Stimulated activated CD4-positive, alpha-beta T cell treated with anti-CD3 and anti-CD28 coated beads, Interleukin-1b, Interleukin-23, amount 100 ng/mL, for 1 hour (primary cell): ENCODE measurements at places on chromosomes 6 and 20.

- no peak for DNase-seq
Observed at GRCh38 chr6:31837369-31838113, 10.0 kb downstream of the HSPA1B start.

GRCh38 chr20:32482442-32483261, 102.5 kb downstream of the NOL4L start:
- DNase-seq = no peak

GRCh38 chr20:20815711-20816455, 103.4 kb upstream of the RALGAPA2 start:
- no peak for DNase-seq

DNA sequence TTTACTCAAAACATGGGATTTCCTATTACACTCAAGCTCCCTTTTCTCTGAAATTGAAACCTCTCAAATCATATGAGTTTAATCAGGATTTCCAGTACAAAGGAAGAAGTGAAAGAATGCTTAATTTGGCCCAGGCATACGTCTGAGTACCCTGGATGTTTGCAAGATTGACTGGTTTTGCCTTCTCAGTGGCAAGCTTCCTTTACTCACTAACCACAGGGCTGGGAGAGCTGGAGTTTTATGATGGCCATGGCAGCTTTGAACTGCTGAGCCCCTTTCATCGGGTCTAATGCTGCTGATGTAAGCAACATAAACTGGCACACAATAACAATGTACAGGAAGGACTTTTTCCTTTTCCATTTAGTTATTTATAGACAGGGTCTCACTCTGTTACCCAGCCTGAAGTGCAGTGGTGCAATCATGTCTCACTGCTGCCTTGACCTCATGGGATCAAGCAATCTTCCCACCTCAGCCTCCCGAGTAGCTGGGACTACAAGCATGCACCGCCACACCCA, 194.8 kb downstream of the SLC35F1 start:
- no peak for DNase-seq

DNA sequence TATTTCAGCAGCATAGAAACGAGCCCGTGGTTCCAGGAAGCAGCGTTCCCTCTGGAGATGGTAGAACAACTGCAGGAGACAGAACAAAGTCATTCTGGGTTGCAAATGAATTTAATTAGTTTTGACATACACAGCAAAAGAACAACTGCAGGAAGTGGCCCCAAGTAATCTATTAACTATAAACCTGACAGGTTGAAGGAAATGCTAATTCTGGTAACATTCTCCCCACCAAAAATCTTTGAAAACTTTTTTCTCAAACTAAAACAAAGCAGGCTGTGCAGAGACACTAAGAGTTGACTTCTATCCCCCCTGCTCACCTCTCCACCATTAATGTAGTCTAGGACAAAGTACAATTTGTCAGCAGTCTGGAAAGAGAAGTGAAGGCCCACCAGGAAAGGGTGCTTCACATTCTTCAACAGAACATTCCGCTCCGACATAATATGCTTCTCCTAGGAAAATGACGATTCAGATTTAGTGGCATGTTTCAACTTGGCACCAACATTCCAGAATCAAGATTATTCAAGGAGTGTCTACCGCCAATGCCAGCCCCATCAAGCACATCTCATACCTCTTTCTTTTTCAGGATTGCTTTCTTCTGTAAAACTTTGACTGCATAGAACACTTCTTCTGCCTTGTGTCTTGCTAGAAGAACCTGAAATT, 120.4 kb upstream of the SLC2A12 start:
- DNase-seq = no peak

DNA sequence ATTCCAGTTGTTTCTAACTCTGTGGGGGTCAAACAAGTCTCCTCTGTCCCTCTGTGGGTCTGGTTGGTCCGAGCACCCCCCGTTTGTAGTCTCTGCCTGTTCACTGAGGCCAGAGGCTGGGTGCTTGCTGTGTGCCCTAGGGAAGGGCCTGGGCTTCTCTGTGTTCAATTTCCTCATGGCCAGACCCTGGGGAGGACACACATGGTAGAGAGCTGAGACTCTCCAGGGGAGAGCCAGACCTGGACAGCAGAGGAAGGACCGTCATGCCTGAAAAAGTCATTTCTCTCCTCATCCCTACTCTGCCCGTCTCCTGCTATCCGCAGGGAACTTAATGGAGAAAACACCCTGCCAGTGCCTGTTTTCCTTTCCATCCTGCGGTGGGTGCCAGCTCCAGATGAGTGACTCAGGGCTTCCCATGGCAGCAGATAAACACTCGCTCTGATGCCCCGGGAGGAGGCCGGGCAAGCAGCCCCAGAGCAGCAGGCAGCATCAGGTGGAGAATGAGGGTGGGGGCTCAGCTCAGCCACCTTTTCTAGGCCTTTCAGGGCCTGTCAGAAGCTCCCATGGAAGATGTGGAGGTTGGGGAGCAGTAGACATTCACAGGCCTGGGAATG, 51.9 kb downstream of the SNAI1 start:
- no peak for DNase-seq

GRCh38 chr20:51570739-51571459, 28.4 kb upstream of the NFATC2 start:
- DNase-seq = no peak

DNA sequence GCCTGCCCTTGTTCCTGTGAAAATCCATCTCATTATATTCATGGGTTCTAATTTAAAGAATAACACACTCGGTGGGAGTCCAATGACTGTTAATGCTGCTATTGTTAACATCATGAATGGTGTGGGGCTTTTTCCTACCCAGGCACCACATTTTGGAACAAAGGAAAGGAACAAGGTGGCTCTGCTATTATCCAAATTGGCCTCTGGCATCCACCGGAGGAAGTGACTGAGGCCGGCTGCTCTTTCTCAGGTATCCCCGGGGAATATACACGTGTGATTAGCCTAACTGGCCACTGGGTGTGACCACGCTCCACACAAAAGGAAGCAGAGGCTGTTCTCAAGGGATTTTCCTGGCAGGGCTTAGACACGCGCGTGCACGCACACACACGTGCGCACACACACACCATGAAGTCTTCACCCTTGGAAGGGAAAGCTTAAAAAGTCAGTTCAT, 601.2 kb upstream of the ARID1B start:
- DNase-seq = no peak

GRCh38 chr6:158909938-158910337, 90.1 kb downstream of the RSPH3 start:
- DNase-seq = no peak

DNA sequence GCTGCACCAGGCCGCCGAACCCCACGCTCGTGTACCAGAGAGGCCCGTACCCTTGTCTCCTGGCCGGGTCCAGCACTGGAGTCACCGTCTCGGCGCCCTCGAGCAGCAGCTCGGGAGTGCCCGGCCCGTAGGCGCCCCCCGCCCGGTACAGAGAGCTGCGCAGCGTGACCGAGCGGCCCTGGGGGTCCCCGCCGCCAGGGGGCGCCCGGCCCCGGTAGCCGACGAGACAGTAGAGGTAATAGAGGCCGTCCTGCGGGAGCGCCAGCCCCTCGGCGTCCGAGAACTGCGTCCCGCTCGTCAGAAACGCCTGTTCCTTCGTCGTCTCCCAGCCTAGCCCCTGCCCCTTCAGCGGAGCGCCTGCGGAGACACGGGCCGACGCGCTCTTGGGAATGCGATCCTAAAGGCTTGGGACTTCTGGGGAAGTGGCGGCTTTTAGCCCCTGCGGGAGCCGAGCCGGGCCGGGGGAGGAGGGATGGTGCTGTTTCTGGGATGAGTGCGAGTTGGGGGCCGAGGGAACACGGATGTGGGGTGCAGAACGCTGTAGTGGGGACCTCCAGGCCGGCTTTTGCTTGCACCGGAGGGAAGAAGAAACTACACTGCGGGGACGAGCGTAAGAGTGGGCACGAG, 1.3 kb downstream of the LTB start:
- DNase-seq = peak; percentile 87

- DNase-seq = no peak
Observed at GRCh38 chr6:42727087-42727611, 4.8 kb upstream of the PRPH2 start.

DNA sequence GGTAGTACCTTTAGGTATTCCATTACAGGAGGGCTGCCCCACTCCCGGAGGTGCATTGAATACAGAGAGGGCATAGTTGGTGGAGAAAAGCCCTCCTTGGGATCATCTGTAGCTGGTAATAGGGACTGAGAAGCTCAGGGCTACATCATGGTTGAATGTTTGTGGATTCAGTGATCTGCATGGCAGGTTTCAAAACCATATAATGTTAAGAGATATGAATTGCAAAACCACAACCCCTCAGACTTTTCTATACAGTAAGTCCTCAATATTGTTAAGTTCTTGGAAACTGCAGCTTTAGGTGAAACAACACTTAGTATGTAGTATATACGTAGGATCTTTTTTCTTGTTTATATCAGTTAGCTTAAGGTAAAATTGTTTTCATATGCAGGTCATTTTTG, 11.3 kb downstream of the TULP4 start:
- no peak for DNase-seq

GRCh38 chr20:6855796-6856195, 88.3 kb downstream of the BMP2 start:
- DNase-seq = no peak

DNA sequence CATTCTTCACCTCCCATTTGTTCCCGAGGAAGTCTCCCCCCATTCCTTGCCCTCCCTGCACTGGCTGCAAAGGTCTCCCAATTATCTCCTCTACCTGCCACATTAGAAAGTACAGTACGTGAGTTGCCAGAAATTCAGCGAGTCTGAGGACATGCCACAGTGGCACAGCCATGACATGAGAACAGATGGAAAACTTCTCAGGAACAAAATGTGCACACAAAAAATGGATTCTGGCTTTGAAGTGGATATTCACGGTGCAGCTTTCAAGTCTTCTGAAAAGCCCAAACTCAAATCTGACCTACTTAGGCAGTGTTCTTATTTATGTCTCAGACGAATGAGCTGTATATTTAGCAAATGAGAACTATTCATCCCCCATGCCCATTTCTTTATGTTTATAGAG, 269.1 kb upstream of the ARID1B start:
- no peak for DNase-seq

- DNase-seq = no peak
Observed at GRCh38 chr6:9370480-9370879, 935.1 kb upstream of the SLC35B3 start.

- no peak for DNase-seq
Observed at GRCh38 chr6:378958-379409, 12.6 kb upstream of the IRF4 start.

GRCh38 chr20:36454698-36455427, 86.5 kb upstream of the MYL9 start:
- no peak for DNase-seq

DNA sequence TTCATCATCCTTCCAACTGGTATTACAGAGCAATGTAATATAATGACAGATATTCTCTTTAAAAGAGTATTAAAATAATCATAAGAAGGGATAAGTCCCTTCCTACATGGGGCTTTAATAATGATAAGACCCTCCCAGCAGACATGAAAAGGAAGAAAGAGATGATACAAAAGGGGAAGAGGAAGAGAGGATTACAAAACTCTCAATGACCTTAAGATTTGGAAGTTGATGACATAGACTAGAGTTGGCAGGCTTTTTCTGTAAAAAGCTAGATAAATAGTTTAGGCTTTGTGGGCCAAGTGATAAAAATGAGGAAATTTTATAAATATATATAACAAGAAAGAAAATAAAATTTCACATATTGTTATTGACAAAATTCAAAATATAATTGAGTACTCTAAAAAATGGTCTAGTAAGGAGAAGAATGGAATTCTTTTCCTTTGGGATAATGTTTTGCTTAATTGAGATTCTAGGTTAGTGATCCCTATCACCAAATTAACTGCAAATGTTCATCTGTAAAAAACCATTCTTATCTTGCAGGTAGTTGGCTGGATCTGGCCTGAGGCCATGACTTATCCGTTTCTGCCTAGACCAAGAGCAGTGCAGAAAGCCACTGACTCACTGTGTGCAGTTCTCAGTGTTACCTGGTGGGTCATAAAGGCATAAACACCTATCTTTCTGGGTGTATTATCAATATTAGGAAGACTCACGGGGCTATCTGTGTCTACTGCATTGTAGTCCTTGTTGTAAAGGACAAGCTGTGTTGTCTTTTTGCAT, 11.0 kb downstream of the RIPOR2 start:
- no peak for DNase-seq

DNA sequence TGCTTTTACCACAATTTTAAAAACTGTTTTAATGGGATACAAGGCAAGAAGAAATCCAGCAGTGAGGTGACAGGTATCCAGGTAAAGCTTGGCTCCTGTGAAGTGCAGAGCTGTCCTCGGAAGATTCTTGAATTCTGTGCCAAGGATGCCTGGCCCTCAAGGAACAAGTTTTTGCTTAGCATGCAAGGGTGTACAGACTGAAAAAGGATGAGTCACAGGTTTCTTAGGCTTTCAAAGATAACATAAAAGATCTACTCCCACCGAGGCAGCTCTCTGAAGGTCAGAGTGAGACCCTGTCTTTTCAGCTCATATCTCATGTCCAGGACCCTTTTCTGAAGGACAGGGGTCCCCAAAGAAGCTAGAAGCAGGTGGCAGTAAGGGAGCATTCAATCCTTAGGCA, 83.3 kb downstream of the CHD6 start:
- DNase-seq = no peak

GRCh38 chr6:29651413-29652197, 5.3 kb upstream of the MOG start:
- no peak for DNase-seq

GRCh38 chr6:35495258-35496035, 1.4 kb downstream of the TEAD3 start:
- DNase-seq = no peak

DNA sequence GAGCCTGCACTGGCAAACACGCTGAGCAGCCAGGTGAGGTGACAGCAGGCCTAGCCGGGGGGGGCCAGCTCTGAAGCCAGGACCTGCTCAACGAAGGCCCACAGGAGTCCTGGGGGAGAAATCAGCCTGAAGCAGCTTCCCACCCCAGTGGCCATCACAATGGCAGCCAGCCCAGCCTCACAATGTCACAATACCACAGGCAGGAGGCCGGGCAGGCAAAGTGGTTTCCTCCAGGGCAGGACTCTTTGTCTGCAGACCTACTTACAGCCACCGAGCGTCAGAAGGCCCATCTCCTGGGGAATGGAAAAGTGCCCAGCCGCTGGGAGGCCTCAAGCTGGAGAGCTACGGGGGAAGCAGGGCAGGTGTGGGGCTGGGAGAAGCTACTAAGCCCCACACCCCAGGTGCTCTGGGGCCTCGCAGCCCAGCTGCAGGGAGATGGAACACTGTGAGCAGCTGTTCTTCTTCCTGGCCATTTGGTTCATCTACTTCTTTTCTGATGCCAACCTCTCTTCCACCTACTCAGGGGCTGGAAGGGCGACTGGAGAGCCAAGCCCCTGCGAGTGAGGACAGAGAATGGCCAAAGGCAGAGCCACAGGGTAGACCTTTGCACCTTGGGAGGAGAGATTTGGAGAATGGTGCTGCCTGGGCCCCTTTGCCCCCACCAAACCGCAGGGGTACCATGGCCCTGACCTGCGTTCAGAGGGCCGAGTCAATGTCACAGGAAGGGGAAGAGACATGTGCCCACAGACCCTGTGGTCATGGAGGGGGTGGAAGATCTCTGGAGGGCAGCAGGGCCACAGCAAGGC, 22.3 kb upstream of the AVP start:
- DNase-seq = no peak

GRCh38 chr6:168852376-168852884, 401.2 kb downstream of the THBS2 start:
- DNase-seq = no peak

- no peak for DNase-seq
Observed at GRCh38 chr6:115613488-115613887, 447.2 kb downstream of the FRK start.

GRCh38 chr20:41784209-41784958, 166.2 kb upstream of the CHD6 start:
- no peak for DNase-seq

- no peak for DNase-seq
Observed at GRCh38 chr20:9399322-9399721, 115.1 kb upstream of the LAMP5 start.

- no peak for DNase-seq
Observed at GRCh38 chr6:24520929-24521546, 26.3 kb downstream of the ALDH5A1 start.
